Activated naive CD4-positive, alpha-beta T cell (primary cell): ENCODE measurements at places on chromosomes 6 and 20.

DNA sequence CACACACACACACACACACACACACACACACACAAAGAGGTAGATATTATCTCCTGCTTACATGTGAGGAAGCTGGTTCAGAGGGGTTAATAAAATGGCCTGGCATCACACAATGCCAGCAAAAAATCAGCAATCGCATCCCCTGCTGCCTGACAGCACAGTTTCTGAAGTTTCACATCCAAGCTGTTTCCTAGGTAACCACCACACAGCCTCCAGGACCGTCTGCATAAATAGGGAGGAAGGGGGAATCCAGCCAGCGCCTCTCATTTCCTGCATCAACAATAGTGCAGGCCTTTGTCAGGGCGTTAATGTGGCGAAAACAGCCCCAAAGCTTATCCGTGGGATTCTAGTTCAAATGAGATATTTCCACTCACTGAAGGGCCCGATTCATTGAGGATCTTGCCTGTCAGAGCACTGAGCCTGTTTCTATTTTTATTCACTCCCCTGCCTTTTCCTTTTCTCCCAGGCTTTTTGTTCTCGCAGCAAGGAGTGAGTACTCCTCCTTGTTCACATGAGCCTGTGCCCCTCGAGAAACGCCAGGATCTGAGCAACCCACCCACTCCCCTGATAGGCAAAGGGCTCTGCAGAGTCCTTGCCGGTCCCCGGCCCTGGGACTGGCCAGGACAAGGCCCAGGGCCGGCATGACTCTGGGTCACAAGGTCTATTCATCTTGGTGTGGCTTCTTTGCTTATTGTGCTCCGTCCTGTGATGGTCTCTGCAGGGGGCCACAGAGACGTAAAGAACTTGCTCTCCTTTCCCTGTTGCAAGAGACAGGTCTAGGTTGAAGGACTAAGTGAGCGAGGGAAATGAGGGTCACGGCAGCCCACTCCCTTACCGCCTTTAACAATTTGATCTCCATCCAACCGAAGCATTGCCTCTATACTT is 32.7 kb downstream of the TUBB2B start:
- no peak for DNase-seq

DNA sequence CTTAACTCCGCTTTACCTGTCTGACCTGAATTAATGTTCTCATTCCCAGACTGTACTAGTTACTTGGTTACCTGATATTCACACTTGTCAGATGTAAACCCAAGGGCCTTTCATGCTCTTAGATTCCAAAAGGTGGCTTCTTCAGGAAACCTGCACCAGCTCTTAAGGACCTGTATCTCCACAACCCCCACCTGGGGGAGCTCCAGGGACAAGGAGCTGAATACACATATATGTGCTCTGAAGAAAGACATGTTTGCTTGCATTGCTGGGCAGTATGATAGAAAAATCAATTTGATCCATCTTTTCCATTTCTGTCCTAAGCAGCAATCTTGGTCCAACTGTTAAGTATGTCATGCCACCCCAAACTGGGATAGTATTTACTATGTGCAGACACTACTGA is 64.8 kb upstream of the POU3F2 start:
- DNase-seq: no peak

GRCh38 chr6:32074996-32075532 is 34.1 kb downstream of the TNXB start:
- DNase-seq: no peak

DNA sequence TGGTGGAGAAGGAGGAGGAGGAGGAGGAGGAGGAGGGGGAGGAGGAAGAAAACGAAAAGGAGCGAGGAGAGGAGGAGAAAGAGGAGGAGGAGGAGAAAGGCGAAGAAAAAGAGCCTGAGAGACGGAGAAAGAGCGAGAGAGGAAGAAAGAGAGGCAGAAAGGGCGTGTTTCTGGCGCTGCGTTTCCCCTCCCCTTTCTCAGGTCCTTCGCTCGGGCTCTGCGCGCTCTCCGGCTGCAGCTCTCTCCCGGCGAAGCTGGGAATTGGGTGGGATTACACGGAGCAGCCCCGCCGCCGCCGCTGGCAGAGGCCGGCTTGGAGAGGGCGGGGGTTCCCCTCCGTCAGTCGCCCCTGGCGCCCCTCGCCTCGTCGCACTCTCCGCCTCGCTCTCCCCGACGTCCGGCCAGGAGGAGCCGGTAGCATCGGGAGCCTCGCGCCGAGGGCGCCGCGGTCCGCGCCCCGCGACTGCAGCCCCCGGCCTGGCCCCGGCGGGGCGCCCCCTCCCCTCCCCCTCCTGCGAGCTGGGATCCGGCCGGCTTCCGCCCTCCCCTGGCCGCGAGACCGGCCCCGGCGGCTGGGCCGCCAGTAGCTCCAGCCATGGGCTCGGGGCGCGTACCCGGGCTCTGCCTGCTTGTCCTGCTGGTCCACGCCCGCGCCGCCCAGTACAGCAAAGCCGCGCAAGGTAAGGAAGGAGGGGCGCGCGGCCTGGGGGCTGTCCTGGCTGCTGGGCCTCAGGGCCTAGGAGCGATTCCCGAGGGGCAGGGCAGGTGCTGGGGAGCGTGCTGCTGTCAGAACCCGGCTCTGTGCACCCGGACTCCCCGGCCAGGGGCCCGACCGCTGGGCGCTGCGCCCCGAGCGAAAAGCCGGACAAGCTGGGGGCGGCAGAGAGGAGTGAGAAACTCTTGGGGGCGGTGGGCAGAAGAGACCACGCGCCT is at the start of gene SCUBE3:
SCUBE3 (plus strand) TSS at position 133 of the 933 bp plus-strand sequence; CDS start at position 596, 463 bp downstream.
- DNase-seq: no peak

GRCh38 chr20:61803915-61804751 is 261.5 kb downstream of the TAF4 start:
- no peak for DNase-seq

GRCh38 chr6:145756170-145756662 is 20.9 kb upstream of the EPM2A start:
- DNase-seq: no peak

DNA sequence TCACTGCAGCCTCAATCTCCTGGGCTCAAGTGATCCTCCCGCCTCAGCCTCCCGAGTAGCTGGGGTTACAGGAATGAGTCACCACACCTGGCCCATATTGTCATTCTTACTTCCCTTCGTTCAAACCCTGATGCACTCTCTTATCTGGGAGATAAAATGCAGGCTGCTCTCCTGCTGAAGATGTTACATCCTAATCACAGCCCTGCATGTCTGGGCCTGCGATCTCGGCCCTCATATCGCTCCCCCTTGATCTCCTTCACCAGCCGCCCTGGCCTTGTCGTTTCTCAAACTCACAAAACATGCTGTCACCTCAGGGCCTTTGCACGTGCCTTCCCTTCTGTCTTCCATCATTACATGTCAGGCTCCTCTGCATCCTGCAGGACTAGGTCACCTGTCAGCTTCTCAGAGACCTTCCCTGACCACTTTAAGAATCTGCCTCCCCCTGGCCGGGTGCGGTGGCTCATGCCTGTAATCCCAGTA is 8.8 kb upstream of the C20orf203 start:
- DNase-seq: no peak

GRCh38 chr6:71299541-71300470 is 11.2 kb downstream of the OGFRL1 start:
- DNase-seq: no peak

GRCh38 chr6:37711331-37712241 is 13.9 kb upstream of the MDGA1 start:
- no peak for DNase-seq

- DNase-seq: no peak
Observed at GRCh38 chr6:78999737-79000136, 78.3 kb downstream of the PHIP start.

GRCh38 chr20:55569084-55569483 is 436.2 kb downstream of the CBLN4 start:
- no peak for DNase-seq

DNA sequence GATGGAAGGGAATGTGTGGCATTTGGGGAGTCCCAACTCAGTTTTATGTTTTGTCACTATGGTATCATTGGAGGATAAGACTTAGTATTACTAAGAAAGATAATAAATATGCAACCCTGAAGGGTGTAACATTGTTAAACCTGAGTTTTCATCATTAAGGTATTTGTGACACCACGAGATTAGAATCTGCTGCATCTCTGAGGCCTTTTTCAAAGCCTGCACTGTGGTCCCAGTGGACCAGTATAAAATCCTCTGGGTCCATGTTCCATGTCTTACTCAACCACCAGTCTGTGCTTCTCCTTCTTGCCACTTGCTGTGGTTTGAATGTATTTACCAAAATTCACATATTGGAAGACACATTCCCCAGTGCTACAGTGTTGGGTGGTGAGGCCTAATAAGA is 130.6 kb downstream of the TBX18 start:
- DNase-seq: no peak

DNA sequence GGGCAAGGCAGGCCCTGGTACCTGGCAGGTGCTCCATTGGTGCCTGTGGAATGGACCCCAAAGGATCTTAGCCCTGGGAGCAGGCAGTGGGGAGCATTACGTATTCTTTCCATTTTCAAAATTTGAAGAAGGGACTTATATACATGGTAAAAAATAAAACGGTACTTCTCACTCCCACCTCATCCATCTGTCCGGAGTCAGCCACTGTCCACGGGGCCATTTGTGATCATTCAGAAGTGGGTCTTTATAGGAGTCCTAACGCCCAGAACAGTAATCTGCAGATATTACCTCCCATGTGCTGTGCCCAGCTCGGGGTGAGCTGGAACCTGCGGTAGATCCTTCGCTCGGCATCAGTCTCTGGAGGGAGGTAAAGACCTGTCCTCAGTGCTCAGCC is 110.4 kb downstream of the SYCP2 start:
- DNase-seq: no peak

GRCh38 chr6:46010771-46011170 is 4.9 kb downstream of the CLIC5 start:
- no peak for DNase-seq

- DNase-seq: no peak
Observed at GRCh38 chr20:46362921-46363867, 43.2 kb downstream of the ELMO2 start.
